A549 (cell line): ENCODE measurements at places on chromosomes 5 and 9.

- no peak for DNase-seq
These were observed 10.6 kb upstream of the FAM163B start for GRCh38 chr9:133619791-133620190.

DNA sequence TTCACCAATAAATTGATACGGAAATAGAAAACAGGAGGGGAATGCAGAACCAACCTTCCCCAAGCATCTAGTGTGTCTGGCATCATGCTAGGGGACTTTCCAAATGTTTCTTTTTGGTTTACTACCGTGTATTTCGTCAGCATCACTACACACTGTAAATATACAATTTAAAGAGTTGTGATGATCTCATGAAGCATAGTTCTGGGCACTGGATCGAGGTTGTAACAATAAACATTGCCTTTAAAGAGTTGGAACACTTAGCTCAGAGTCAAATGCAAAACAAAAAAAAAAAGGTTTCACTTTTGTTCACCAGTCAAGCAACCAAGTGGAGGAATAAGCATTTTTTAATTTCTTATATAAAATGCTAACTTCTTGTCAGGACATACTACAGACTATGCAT lies 2.9 kb upstream of the SCAI start:
- no peak for DNase-seq

GRCh38 chr9:35681341-35682002 lies 7.7 kb downstream of the CA9 start:
- no peak for DNase-seq

- DNase-seq, result no peak
These were observed 5.1 kb downstream of the CNOT8 start for GRCh38 chr5:154863291-154864080.

- no peak for DNase-seq
These were observed 196.6 kb downstream of the PAPPA start for GRCh38 chr9:116350213-116350612.
